Stimulated activated CD8-positive, alpha-beta memory T cell treated with anti-CD3 and anti-CD28 coated beads, Interleukin-15, amount 100 ng/mL, for 24 hours (primary cell): ENCODE measurements at places on chromosomes 3 and 15.

DNA sequence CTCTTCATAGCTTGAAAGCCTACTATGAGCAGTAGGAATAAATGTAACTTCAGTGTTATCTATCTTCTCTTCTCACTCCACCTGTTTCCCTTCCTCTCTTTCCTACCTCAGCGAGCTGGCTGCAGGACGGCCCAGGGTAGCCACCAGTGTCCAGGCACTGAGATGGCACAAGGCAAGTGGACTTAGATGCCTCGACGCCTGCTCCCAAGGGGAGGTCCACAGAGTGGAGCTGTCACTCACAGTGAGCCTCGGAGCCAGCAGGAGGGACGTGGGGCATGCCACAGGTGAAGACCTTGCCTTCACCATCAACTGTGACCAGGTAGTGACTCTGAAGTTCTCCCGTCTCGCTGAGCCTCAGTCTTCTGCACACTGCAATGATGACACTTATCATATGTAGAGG is 88.2 kb downstream of the PCSK6 start:
- DNase-seq: no peak

GRCh38 chr3:173770011-173770410 is 372.5 kb downstream of the NLGN1 start:
- DNase-seq: no peak

GRCh38 chr15:91320101-91320500 is 220.0 kb downstream of the SV2B start:
- no peak for DNase-seq

DNA sequence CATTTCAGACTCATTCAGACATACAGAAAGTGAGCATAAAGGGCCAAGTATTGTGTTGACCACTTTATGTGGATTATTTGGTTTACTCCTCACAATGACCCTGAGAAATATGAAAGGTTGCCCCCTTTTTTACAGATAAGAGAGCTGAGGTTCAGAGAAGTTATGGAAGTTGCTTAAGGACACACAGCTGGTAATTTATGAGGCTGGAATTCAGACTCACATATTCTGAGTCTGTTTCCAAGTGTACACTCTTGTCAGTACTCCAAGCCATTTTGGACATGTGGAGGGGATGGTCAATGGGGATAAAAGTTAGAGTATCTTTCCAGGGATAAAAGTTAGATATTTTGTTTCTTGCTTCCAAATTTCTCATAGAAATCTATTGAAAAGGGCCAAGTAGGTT is 15.9 kb downstream of the ITPR1 start:
- DNase-seq: no peak

- no peak for DNase-seq
These were observed 11.9 kb downstream of the ARID3B start for GRCh38 chr15:74552773-74553441.

GRCh38 chr3:183485093-183485492 is 56.7 kb upstream of the MCF2L2 start:
- no peak for DNase-seq

DNA sequence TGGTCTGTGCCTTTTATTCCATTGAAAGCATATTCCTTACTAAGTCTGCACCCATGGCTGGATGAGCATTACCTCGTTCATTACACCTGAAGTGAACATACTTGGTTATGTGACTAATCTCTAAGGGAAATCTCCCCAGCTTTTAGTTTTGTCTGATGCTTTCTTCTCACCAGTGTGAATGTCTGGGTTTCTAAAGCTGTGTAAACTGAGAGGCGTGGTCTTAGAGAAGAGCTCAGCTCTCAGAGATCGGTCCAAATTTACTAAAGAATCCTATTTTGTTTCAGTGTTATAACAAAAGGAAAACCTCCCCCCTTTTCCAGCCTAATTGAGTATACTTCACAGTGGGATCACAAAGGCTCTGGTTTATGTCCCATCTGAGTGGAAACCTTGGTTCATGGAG is 352.3 kb downstream of the PTPRG start:
- no peak for DNase-seq

DNA sequence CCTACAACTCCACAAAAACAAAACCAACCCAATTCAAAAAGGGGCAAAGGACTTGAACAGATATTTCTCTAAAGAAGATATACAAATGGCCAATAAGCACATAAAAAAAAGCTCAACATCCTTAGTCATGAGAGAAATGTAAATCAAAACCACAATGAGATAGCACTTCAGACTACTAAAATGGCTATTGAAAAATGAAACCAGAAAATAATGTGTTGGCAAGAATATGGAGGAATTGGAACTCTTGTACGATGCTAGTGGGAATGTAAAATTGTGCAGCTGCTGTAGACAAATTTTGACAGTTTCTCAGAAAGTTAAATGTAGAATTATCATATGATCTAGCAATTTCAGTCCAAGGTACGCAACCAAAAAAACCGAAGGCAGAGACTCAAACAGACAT is 29.0 kb downstream of the KY start:
- DNase-seq: no peak
